ENCODE measurements at places on chromosomes 2 and 18. TPM values are rescaled to one million over a fixed set of nuclear protein-coding genes. Genes with fewer than 3 reads are reported as not detected.

- no peak for DNase-seq
These were observed 110.9 kb downstream of the STK39 start for GRCh38 chr2:168136392-168136977.

GRCh38 chr2:11080253-11081115 is 74.8 kb upstream of the SLC66A3 start:
- no peak for DNase-seq

- no peak for DNase-seq
These were observed 2.4 kb upstream of the CHST10 start for GRCh38 chr2:100419915-100420314.

DNA sequence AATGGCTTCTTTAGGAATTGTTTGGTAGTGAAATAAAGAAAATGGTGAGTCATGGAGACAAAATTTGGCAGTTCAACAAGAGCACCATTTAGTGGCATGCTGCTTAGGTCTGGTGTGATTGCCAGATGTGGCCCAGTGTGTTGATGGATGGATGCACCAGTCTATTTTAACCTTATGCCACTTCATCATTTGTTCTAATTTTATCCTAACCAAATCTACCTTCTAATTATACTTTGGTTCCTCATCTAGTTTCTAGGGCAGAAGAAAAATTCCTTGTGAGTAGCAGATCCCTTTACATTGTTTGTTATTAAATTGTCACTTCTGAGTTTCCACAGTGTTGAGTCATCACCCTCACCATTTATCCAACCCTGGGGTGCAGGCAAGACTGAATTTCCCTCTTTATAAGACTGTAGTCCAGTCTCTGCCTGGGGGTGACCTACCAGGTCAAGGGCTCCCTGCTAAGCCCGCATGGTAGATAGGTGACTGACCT is 32.5 kb downstream of the NABP1 start:
- no peak for DNase-seq

GRCh38 chr2:143481733-143482132 is 352.5 kb downstream of the ARHGAP15 start:
- DNase-seq, result no peak

DNA sequence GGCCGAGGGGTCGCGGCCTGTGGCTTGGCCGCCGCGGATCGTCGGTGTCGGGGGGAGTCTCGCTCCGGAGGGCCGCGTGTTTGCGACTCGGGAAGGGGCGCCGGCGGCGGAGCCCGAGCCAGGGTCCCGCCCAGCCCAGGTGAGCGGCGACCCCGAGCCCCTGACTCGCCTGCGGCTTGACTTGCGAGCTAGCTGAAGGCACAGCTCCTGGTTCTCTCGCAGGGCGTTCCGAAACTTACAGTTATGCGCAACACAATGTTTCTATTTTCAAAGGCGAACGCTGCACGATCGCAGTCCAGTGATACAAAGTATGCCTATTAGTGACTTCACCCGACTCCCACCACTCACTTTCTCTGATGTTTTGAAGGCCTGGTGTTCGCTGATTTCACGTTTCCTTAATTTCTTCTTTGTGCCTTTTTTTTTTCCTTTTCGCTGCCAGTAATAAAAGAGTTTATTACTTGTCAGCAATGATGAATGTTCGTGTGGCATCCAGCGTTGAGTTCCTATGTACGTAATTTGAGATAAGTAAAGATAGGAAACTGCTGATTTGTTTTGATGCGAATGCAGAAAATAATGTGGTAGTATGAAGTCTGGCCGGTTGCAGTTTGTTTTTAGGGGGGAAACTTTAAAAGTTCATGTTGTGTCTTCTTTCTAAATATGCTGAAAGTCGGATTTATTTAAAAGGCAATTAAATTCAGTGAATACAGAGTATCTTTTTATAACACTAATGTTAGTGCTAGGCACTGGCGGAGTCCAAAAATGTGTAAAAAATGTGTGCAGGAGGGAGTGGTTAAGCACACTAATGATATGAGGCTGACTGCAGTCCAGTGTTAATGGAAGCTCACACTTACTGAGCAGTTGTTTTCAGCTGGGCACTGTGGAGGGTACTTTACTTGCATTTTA is 706 bp downstream of the UBXN2A start:
- DNase-seq, result peak; percentile 52

DNA sequence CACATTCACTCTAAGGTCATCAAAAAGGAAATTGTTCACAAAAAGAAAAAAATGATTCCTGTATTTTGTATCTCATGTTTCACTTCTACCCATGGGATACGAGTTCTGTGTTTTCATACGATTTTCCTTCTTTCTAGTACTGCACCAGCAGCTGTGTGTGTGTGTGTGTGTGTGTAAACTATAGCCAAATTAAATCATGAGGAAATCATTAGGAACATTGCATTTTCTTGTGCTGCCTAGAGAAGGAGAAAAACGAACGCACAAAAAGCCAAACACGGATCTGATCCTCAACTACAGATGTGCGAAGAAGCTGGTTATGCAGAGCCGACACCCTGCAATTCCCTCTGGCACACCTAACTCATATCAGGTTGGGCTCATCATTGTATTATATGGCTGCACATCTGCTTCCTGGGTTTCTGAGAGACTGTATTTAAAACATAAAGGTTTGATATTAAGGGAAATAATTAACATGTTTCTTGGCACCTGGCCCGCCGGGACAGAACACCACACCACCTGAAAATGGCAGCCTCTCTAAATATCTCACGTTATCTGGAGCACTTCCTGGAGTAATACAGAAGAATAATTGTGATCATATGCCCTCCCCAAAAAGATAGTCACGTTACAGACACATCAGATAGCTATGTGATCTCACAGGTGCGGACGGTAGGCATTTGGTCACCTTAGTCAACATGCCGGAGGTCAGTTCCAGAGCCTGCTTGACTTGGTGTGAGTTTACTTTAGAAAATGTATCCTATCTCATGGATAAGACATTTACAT is 586.3 kb upstream of the SALL3 start:
- no peak for DNase-seq

SLC4A3 gene
- total RNA-seq, result 0.72 TPM

PLCD4 gene
- total RNA-seq, result 0.54 TPM

CERKL gene
- 0.24 TPM for total RNA-seq

Measured in colonic mucosa (tissue), 4 donors.